ENCODE measurements at places on chromosomes 4 and X.

GRCh38 chr4:161254375-161254774 lies 909.4 kb downstream of the FSTL5 start:
- DNase-seq = no peak

GRCh38 chr4:169266661-169267060 lies 4.1 kb downstream of the SH3RF1 start:
- no peak for DNase-seq

GRCh38 chrX:29962061-29962460 lies 253.3 kb upstream of the MAGEB2 start:
- no peak for DNase-seq

- DNase-seq = no peak
Observed at GRCh38 chrX:76520273-76521054, 93.0 kb downstream of the MAGEE1 start.

GRCh38 chr4:9996319-9997110 lies 24.8 kb downstream of the SLC2A9 start:
- DNase-seq = no peak
